Fibroblast of the aortic adventitia (primary cell): ENCODE measurements at places on chromosomes 6 and 20. TPM values are rescaled to one million over a fixed set of nuclear protein-coding genes. Genes with fewer than 3 reads are reported as not detected.

DNA sequence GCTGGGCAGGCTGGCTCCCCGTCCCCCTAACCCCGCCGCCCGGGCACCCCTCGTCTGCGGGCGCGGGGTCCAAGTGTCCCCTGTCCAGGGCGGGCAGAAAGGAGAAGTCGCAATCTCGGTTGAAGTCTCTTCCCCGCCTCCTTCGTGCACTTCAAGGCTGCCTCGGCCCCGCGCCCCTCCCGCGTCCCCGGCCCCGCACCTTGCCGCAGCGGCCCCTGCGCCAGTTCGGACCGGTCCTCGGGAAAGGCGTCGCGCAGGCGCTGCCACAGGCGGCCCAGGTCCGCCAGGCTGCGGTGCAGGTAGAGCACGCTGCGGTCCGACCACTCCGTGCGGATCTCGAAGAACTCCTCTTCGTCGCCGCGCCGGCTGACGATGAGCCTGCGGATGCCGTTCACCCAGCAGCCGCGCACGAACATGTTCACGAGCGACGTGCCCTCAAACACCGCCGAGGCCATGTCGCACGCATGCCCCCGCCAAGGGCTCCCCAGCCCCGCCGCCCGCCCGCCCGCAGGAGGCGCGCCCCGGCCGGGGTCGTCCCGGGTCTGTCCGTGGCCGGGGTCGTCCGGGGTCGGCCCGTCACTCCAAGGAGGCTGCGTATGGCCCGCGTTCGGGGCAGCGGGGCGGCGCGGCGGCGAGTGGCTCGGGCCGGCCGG, at the start of gene PXDC1:
TSS of gene PXDC1 (minus strand) at position 637 of the 653 bp plus-strand sequence. CDS start at position 455, 182 bp downstream.
- no peak for DNase-seq

DNA sequence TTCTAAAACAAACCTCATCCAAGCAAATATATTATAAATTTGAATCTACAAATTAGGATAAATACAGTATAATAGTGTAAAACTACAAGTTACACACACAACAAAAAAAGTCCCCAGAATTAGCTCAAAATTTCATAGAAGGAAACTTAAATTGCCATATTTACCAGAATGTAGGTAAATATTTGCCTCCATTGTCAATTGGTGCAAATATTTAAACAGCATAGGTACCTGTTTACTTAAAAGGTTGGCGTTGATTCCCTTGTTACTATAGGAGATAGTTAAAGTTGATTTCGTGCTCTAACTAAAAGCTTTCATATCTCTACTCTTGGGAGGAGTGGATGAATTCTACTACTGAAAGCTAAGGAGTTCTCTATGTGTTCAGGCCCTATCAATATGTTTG, 111.6 kb upstream of the TENT5A start:
- no peak for DNase-seq

GRCh38 chr20:10297684-10298240, 79.1 kb downstream of the SNAP25 start:
- no peak for DNase-seq

DNA sequence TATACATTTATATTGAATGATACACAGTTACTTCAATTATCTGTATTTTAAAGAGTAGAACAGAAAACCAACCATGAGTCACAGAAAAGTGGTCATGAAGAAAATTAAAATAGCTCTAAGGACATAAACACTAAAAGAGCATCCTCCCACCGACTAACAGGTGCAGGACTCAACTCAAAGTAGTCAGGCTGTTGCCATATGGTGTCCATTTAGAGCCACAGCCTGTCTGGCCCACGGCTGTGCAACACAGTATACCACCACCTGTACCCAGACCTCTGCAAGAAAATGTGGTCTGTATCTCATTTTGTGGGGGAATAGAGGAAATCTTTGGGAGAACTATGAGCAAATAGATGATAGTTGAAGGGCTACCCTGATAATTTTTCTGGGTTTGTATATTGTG, 449.8 kb upstream of the RNF217 start:
- DNase-seq, result no peak

GRCh38 chr6:87869064-87869905, 167.3 kb upstream of the AKIRIN2 start:
- no peak for DNase-seq

DNA sequence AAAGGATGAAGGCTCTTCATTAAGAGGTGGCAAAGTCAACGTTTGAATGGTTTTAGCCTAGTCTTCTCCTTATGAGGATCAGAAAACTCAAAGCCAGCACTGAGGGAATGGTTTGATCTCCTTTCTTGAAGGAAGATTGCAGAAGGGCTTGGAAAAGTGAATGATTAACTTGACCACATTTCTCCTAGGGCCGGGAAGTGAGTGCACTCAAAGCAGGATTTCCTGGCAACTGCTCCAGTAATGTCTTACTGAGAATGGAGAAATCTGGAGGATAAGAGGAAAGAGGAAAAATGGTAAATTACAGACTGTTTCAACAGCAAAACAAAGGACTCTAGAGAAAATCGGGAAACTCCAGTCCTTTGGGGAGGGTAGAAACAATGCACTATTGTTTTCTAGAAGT, 189.0 kb upstream of the FOXA2 start:
- DNase-seq, result no peak

AKAP12 gene
- total RNA-seq, result 196 and 349 TPM in 2 replicates

DNA sequence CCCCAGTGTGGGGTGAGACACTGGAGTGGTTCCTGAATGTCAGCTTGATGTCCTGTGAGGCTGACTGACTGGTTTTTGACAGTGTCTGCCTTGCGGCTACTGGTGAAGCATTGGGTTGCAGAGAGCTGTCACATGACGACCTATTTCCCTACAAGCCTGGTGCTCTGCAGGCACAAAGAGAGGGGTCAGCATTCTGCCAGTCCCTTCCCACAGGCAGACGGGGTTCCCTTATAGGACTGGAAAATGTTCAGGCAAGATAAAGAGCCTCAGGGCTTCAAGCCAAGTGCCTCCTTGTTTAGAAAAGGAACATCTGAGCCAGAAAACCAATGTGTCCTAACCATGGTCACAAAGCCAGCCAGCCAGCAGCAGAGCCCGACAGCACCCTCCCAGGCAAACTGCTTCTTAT, 11.0 kb downstream of the LY86 start:
- DNase-seq, result no peak

DNA sequence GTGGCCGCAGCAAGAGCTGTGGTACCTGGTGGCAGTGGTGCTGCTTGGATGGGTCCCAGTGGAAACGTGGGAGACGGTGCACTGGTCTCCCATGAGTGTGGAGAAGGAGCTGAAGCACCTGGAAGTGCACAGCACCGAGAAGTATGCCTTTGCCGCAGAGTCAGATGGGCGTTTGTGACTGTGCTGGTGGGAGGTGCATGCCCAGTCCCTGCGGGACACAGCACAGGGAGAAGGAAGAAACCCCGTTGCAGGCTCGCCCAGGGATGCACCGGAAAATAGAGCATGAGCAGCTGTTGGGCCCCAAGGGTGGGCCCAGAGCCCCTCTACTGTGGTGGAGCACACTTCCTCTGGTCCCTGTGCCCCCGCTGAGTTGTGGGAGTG, 19.3 kb upstream of the RGS17 start:
- DNase-seq, result no peak
